ENCODE measurements at places on chromosomes 3 and 15. TPM values are rescaled to one million over a fixed set of nuclear protein-coding genes. Genes with fewer than 3 reads are reported as not detected.

DNA sequence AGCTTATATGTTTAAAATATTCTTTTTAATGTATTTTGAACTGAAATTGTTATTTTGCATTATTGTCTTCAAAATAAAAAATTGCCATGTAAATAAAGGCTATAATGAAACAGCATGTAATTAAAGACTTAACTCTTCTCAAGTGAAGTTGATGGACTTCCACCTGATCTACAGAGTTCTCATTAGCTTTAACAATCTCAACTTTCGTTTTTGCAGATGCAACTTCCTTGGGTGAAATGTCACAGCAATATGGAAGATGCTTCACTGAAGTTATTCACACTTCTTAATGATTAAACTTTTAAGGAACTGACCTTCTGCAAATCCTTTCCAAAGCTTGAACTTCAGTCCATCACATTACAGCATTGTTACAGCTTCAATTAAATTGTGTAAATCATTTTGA is 63.6 kb downstream of the OSTN start:
- no peak for ATAC-seq

DNA sequence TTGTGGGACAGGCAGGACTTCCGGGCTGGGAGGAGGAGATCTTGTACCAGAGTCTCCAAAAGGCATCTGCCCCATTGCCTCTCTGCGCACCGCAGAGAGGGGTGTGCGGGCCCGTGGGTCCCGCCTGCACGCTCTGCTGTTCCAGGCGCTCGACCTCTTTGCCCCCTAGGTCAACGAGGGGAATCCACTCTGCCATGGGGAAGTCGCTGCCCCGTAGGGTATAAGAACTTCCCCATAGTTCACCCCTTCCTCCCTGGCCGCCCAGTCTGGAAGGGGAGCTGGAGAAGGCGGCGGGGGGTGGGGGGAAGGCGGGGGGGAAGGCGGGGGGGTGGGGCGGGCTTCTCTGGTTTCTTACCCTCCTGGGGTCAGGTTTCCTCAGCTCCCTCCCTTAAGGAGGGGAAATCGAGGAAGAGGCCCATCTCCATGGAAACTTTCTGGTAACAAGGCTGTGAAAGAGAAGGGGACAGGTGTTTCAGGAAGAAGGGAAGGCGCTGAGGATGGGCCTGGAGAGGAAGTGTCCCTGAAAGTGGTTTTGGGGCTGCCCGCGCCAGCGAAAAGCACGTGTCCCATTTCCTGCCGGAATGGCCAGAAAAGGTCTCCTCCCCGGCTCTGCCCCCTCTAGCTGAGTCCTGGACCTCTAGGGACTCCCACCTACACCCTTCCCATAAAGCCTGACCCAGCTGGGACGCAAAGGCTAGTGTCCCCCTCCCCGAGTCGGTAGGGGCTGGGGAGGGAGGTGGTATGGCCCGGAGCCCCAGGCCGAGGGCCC is 27.5 kb downstream of the NR1I2 start:
- ATAC-seq, result peak; percentile 32

- peak; percentile 20 for ATAC-seq
Measured at GRCh38 chr15:31346367-31347066, 19.9 kb downstream of the KLF13 start.

DNA sequence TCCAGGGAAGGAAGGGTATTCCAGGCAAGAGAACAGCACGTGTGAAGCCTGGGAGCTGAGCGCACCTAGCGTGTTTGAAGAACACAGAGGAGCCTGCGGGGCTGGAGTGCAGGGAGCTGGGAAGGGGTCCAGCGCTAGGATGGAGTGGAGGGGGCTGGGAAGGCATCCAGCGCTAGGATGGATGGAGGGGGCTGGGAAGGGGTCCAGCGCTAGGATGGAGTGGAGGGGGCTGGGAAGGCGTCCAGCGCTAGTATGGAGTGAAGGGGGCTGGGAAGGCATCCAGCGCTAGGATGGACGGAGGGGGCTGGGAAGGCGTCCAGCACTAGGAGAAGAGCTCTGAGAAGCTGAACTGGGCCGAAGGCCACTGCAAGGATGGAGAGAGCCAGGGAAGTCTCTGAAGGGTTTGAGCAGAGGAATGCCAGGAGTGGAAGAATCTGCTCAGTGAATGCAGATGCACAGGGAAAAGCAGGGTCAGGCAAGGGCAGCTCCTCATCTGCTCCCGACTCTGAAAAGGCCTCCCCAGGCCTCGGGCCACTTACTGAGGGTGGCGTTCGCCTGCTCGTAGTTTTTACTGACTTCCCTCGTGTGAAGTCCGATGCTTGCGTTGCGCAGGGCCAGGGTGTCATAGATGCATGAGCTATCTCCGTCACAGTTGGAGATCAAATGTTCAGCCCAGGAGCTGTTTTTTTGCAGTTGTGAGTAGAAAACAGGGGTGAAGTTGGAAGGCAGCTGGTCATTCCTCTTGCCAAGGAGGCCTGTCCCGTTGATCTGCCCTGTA is 39.8 kb downstream of the MUC20 start:
- no peak for ATAC-seq

DNA sequence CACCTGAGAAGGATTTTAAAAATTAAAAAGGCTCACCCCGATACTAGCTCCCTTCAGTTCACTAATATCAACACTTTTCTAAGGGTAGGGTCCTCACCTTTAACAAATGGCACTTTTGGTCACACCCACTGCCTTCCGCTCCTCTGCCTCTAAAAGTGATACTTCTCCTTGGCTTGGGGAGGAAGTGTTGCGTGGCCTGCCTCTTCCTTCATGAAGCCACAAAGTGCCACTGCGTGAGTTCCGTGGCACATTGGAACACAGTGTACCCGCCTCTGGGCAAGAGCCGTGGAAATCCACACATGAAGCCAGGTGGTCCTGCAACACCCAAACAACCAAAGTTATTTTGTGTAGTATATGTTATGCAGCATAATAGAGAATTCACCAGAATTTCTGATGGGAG is 3.9 kb downstream of the B4GALT4 start:
- ATAC-seq, result no peak

DNA sequence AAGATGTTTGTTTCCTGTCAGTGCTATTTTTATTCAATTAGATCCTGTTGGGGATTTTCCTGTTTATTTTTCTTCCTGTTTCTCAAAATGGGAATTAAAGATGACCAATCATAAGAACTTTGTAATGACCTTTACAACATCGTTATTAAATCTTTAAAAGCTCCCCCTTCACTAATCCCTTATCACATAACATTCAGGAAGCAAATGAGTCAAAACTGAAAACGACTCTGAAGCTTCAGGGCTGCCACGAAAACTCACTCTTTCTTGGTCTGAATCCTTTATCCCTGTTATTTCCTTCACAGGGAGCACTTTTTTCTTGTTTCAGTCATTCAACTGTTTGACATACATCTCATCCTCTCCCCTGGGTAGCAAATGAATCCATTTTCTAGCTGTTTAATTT is 75.8 kb upstream of the MB21D2 start:
- peak; percentile 48 for ATAC-seq

DNA sequence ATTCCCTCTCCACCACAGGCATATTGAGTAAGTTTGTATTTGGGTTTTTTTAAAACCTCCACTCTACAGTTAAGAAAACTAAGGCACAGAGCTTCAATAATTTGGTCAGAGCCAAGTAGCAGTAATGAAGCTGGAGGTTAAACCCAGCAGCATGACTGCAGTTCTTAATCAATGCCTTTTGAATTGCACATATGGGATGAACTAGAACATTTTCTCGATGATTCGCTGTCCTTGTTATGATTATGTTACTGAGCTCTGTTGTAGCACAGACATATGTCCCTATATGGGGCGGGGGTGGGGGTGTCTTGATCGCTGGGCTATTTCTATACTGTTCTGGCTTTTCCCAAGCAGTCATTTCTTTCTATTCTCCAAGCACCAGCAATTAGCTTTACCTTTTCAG is 1.6 kb upstream of the CCR5 start:
- ATAC-seq, result peak; percentile 6

GRCh38 chr3:110343945-110344344 is 727.7 kb upstream of the NECTIN3 start:
- ATAC-seq, result peak; percentile 29

DNA sequence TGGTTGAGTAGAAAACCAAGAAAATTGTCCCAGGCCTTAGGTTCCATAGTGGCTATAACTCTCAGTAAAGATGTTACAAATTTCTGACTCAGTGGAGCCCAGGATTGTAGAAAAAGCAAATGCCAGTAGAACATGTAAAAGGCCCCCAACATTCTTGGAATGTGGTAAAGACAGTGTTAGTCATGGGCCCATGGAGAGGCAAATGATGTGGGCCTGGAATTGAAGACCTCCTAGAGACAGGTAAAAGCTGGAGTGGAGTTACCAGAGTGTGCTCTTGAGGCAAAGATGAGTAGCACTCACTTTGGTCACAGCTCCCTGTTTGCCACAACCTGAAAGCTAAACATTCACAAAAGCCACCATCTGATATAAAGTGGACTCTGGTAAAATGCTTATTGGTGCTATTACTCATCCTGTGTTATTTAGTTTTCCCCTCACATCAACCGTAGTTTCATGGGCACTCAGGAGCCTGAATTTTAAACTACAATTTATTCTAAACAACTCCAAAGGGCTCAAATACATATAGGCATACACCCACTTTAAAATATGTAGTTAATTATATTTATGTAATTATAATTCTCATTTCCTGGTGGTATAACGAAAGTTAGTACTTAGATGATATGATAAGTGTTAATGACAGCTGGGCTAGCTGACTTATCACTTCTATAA is 359.6 kb upstream of the NECTIN3 start:
- no peak for ATAC-seq

DNA sequence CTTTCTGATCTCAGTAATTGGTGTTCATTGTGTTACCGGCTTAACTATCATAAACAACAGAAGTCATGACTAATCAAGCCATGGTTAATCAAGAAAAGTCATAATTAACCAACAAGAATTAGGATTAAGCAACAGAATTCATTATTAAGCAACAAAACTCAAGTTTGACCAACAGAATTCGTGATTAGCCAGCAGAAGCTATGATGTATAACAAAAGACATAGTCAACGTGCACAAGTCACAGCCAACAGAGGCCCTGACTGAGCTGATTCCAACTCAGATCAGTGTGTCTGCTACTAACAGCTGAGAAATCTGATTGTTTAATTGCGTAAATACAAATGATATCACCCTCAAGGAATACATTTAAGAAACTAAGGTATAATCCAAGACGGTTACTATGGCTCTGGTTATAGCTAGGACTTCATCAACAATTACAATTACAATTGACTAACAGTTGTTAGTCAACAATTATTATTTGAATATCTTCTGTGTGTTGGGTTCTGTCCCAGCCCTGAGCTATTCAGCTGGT is 67.7 kb downstream of the RARB start:
- no peak for ATAC-seq

DNA sequence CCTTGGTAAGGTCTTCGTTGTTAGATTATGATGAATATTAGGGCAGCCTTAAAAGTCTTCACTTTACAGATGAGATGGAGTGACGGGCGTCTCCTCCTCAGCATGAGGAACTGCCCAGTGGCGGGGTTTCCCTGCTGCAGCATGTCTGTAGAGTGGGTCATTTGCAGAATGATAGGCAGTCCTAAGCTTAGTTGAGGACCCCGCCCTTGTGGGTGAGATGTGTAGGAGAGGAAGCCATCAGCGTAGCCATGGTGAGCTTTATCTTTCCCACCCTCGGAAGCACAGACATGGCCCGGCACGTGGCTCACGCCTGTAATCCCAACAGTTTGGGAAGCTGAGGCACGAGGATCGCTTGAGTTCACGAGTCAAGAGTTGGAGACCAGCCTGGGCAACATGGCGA is 877 bp downstream of the NIT2 start:
- no peak for ATAC-seq

- ATAC-seq, result no peak
Measured at GRCh38 chr15:39942101-39942752, 8.3 kb downstream of the EIF2AK4 start.

DNA sequence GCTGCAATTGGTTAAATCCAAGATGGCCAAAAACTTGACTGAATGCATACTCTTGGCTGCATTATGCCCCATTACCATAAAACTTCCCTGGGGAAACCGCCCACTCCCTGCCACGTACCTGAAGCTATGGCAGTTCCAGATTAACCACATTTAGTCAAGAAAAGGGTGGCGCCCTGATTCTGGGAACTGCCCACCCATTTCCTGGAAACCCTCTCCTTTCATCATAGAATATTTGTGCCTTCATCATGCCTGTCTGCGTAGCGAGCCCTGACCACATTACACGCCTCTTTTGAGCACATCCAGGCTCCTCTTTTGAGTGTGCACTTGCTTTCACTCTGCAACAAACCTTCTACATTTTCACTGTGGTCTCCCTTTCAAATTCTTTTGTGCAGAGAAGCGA is 5.2 kb downstream of the LINS1 start:
- ATAC-seq, result peak; percentile 88

DNA sequence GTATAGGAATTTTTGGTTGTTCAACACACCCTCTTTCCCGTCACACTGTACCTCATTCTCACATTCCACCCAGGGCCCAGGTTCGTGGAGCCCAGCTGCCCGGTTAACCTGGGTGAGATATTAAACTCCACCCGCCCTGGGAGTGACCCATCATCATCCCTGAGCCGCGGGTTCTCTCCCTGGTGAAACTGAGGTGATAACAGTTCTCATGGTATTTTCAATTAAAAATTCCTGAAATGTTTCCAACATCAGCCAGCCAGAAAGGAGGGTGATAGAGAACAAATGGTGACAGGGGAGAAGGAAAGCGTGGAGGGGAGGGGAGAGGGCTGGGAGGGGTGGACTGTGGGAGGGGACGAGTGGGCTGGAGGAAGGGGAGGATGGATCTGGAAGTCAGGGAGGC is 148.8 kb downstream of the ALDH1A2 start:
- no peak for ATAC-seq

Gene CCRL2
- 2.1 TPM for total RNA-seq

Gene GLT8D1
- total RNA-seq, result 34.6 TPM

Gene PXYLP1
- 11.4 TPM for total RNA-seq

Gene CADM2
- not detected for total RNA-seq

Gene ACSBG1
- total RNA-seq, result not detected

Gene IMPG2
- total RNA-seq, result 0.43 TPM

Data from activated T-helper 17 cell treated with anti-CD3 and anti-CD28 coated beads, Interleukin-2, amount 50 U/mL, for 72 hours (primary cell).